ENCODE measurements at places on chromosomes 13 and 19.
A peak's percentile ranks its signal among the peaks of the same experiment; 100 is the strongest.

GRCh38 chr19:18591735-18592385 is 3.3 kb downstream of the REX1BD start:
- no peak for DNase-seq

- no peak for DNase-seq
Observed at GRCh38 chr13:38755793-38756192, 68.9 kb downstream of the FREM2 start.

DNA sequence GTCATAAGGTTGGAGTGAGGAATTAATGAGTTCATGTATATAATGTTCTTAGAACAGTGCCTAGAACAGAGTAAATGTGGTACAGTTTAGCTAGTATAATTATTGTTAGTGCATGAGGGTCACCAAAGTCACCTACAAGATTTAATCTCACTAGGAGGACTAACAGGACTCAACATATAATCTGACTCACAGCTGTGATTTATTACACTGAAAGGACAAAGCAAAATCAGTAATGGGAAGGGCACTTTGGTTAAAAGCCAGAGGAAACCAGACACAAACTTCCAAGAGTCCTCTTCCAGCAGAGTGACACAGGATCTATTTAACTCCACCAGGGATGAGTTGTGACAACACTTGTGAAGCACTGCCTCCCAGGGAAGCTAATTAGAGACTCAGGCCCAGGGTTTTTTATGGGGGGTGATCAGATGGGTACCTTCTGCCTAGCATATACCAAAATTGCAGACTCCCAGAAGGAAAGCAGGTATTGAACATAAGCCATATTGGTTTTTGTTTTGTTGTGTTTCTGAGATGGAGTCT is 341.2 kb upstream of the DACH1 start:
- DNase-seq = no peak

- no peak for DNase-seq
Observed at GRCh38 chr19:6087074-6087571, 23.2 kb downstream of the RFX2 start.

DNA sequence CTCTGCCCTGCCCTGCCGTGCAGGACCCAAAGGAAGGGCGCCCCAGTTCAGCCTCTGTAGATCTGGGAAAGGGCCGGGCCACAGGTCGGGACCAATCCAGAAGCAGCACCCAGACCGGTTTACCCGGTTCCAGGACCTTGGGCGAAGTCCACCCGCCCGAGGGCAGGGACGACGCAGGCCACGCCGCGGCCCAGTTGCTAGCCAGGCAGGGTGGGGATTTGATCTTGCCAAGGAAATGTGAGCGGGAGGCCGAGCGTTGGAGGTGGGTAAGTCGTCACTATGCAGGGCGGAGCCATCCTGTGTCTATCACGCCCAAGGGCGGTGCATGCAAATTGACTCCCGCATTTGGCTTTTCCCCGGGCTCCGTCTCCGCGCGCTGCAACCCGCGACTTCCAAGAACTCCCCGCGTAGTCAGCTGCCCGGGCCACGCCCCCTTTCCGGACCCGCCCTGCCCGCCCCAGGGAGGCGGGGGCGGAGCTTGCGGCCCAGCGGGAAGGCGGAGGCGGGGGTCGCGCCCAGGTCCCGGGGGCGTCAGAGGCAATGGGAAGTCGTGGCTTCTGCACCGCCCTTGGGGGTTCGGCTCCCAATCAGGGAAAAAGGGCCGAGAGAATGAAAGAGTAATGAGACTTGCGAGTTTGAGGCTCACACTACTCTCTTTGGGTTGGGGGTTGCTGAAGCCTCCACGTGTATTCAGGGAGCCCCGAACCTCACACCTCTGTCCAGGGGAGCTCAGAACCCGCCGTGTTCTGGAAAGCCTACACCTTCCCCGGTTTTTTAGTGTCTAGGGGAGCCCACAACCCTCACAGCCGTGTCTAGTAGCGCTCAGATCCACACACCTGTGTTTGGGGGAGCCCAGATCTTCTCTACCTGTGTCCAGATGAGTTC is 12.8 kb downstream of the IER2 start:
- DNase-seq = peak; percentile 86

GRCh38 chr13:30520571-30520970 is 54.8 kb upstream of the HMGB1 start:
- DNase-seq = no peak

- peak; percentile 48 for DNase-seq
Observed at GRCh38 chr13:110593430-110594130, 21.8 kb upstream of the NAXD start.

- DNase-seq = no peak
Observed at GRCh38 chr13:60613080-60613479, 216.1 kb downstream of the TDRD3 start.

GRCh38 chr13:29963089-29963488 is 112.7 kb upstream of the UBL3 start:
- no peak for DNase-seq

- DNase-seq = no peak
Observed at GRCh38 chr13:80989241-80989640, 648.3 kb upstream of the SPRY2 start.

DNA sequence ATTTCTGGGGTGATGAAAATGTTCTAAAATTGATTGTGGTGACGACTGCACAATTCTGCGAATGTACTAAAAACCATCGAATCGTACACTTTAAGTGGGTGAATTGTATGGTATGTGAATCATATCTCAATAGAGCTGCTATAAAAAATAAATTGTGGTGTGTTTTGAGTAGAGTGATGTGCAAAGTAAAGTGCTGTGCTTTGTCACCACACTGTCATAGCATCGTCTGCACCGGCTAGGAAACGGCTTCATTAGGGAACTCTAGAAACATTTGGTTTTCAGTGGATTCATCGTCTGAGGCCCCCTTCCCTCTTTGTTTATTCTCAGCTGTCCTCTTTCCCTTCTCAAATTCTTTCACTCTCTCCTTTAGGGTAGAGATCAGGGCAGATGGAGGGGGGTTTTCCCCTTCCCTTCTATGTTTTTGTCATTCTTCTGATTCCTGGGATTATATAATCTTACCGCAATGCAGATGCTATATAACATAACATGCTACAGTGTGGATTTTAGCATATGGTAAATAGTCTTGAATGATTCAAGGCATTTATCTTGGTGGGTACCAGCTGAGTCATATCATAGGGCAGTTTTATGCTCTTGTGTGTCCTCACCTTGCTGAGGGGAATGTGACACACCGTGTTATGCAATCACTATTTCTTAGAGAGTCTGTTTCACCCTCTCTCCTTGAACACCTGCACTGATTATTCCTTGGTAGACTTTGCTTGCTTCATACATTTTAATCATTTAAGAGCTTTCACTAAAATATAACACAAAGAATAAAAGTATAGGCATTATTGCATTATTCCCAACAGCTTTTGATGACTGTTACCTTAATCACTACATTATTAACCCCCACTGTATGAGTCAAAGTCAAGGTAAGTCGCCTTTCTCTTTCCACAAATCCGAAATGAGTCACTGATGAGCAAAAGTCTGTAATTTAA is 239.4 kb downstream of the DCLK1 start:
- DNase-seq = no peak

DNA sequence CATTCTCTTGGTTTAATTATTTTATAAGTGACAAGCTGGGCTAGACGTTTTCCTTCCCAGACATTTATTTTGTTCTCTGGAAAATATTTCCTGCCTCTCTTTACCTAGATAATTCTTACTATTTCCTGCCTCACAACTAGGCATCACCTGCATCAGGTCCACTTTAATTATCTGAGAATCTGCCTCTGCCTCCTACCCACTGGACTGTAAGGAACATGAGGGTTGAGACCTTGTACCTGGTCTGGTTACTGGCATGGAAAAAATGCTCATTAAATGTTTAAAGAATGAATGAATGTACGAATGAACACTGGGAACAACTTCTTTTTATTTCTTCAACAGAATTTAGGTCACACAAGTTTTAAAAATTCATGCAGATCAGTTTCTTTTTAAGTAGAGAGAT is 13.4 kb upstream of the METTL21C start:
- DNase-seq = no peak

DNA sequence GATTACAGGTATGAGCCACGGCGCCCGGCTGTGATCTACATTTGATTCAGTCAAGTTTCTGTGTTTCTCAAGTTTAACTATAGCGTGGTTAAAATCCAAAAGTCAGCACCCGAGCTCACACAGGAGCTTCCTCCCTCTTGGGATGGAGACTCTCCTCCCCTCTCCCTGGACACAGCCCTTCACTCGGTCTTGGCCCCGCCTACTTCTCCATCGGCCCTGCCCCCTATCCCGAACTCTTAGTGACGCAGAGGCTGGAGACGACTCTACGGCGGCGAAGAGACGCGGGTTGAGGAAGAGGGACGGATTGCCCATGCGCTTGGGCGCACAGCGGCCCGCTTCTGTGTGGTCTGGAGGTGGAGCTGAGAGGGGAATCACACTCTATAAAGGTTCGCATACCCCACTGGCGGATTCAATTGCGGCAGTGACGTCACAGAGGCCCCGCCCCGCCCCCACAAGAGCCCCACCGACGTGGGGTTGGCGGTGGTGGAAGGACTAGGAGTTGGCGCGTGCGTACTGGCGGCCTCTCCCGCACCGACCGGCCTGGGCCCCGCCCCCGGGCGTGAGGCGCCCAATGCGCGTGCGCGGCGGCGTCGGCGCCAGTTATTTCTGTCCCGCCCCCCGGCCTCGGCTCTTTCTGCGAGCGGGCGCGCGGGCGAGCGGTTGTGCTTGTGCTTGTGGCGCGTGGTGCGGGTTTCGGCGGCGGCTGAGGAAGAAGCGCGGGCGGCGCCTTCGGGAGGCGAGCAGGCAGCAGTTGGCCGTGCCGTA is at the start of gene TRIM28:
Gene TRIM28, plus strand, starts transcription at position 239 of the 765 bp plus-strand sequence. CDS start 694 bp downstream, outside the sequence.
- DNase-seq = peak; percentile 98

DNA sequence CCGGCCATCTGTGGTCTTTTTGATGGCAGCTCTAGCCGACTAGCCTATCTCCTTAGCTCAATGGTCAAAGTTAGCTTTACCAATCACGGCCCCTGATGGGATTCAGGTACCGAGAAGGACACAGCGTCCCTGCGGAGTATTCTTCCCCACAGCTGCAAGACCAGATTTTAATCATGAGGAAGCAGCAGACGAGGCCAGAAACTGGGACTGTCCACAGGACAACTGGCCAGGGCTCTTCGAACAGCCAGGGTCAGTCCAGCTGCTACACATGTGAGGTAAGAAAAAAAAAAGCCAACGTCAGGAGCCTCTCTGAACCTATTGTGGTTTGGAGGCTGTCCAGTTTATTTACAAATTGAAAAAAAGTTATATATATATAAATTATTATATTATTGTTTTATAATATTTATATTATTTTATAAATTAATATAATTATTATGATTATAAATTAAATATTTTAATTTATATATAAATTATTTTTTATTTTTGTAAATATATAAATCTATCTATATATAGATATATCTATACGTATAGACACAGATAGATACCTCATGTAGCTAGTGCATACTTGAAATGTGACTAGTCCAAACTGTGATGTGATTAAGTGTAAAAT is 10.8 kb downstream of the RINL start:
- no peak for DNase-seq

GRCh38 chr19:6970021-6970420 is 51.2 kb downstream of the MBD3L2B start:
- DNase-seq = no peak

DNA sequence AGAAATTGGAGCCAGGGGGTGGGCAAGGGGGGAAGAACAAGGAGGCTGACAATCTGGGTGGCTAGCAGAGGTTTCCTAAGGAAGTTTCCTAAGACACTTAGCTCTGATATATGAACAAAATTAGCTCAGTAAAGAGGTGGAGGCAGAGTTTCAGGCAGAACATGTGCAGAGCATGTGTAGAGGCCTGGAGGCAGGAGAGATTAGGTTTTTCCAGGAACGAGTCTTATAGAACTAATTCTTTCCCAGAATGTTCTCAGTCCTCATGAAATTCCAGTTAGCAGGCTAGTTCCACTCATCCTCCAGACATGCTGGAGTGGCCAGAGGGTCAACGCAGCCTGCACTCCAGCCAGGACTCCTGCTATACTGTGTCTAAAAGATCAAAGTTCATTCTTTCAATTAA is 184.7 kb downstream of the LACC1 start:
- no peak for DNase-seq

GRCh38 chr13:107778094-107778493 is 437.2 kb downstream of the LIG4 start:
- no peak for DNase-seq

DNA sequence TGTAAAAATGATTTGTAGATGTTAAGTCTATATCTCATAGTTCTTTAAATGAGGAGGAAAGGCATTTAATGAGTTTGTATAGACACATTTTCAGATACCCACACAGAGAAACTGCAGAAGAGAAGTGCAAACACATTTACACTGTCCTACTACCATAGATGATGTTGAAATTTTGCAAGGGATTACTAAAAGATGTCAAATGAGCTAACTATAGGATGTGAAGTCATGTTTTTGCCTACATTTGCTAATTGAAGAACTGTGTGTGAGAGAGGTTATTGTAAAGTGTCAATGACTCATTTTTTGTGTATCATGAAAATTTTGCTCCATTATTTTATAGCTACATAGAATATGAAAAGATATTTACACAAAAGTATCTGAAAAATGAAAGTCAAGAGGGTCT is 178.9 kb downstream of the ITGBL1 start:
- no peak for DNase-seq

GRCh38 chr19:9791552-9792205 is 23.1 kb upstream of the ZNF846 start:
- peak; percentile 88 for DNase-seq

DNA sequence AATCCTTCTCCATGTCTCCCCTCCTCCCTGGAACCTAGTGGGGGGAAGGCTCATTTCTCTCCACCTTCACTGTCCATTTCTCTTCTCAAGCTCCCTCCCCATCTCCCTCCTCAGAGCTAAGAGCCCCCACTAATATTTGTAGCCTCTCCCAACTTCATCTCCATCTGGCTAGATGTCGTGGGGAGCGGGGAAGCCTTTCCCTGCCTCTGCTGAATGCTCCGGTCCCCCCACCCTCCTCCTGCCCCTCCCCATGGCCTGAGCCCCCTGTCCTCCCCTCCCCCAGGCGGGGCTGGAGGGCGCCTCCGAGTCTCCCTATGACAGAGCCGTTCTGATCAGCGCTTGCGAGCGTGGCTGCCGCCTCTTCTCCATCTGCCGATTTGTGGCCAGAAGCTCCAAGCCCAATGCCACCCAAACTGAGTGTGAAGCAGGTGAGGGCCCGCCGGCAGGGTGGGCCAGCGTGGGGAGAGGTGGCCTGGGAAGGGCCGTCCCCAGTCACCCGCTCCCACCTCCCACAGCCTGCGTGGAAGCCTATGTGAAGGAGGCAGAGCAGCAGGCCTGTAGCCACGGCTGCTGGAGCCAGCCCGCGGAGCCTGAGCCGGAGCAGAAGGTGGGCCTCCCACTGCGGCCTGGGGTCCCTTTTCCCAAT is 1.0 kb downstream of the TMEM59L start:
- DNase-seq = no peak

GRCh38 chr19:28514166-28514565 is 698.8 kb downstream of the UQCRFS1 start:
- no peak for DNase-seq
